Chondrocyte (in vitro differentiated cells): ENCODE measurements at places on chromosomes 1 and 21. TPM values are rescaled to one million over a fixed set of nuclear protein-coding genes. Genes with fewer than 3 reads are reported as not detected.

CA6 gene
- total RNA-seq: not detected in 3 replicates

DTL gene
- 3.6 to 24.2 TPM (median 3.8 TPM) in 3 replicates for total RNA-seq

C1orf87 gene
- 0.21 to 0.65 TPM in 2 of 3 replicates, not detected in the other for total RNA-seq

SHISAL2A gene
- total RNA-seq: 0.24 TPM in 1 of 3 replicates, not detected in the others

GJA8 gene
- not detected in 3 replicates for total RNA-seq

SH3BGR gene
- 2.4 to 3.3 TPM (median 2.8 TPM) in 3 replicates for total RNA-seq

AKR7A3 gene
- total RNA-seq: 0.45 to 1.5 TPM (median 0.51 TPM) in 3 replicates

- H3K4me1 ChIP-seq: peaks cover 42% of the 10 kb centered on the region
- H3K27ac ChIP-seq: no peak overlapping the region
- no peaks in the 10 kb centered on the region for H3K27me3 ChIP-seq
- no peak overlapping the region for H3K4me3 ChIP-seq
- DNase-seq: no peak
Measured at GRCh38 chr1:63742526-63742925, 31.3 kb upstream of the ROR1 start.

GRCh38 chr1:200628223-200628881 lies 7.8 kb upstream of the KIF14 start:
- no peaks in the 10 kb centered on the region for H3K36me3 ChIP-seq
- peaks cover 13% of the 10 kb centered on the region for H3K4me1 ChIP-seq
- H3K27me3 ChIP-seq: no peaks in the 10 kb centered on the region

- H3K4me1 ChIP-seq: peaks cover 47% of the 10 kb centered on the region
- H3K4me3 ChIP-seq: no peak overlapping the region
- DNase-seq: no peak
- no peaks in the 10 kb centered on the region for H3K36me3 ChIP-seq
- no peaks in the 10 kb centered on the region for H3K27me3 ChIP-seq
- no peak overlapping the region for H3K27ac ChIP-seq
Measured at GRCh38 chr21:43643193-43643592, 16.1 kb downstream of the HSF2BP start.

- peaks cover 51% of the 10 kb centered on the region for H3K4me1 ChIP-seq
- H3K27me3 ChIP-seq: no peaks in the 10 kb centered on the region
Measured at GRCh38 chr1:97004054-97004453, 282.5 kb downstream of the PTBP2 start.

- no peaks in the 10 kb centered on the region for H3K27me3 ChIP-seq
- H3K36me3 ChIP-seq: no peaks in the 10 kb centered on the region
- H3K4me3 ChIP-seq: no peak overlapping the region
- H3K4me1 ChIP-seq: peaks cover 27% of the 10 kb centered on the region
Measured at GRCh38 chr1:178358456-178358855, 138.3 kb downstream of the CLEC20A start.

DNA sequence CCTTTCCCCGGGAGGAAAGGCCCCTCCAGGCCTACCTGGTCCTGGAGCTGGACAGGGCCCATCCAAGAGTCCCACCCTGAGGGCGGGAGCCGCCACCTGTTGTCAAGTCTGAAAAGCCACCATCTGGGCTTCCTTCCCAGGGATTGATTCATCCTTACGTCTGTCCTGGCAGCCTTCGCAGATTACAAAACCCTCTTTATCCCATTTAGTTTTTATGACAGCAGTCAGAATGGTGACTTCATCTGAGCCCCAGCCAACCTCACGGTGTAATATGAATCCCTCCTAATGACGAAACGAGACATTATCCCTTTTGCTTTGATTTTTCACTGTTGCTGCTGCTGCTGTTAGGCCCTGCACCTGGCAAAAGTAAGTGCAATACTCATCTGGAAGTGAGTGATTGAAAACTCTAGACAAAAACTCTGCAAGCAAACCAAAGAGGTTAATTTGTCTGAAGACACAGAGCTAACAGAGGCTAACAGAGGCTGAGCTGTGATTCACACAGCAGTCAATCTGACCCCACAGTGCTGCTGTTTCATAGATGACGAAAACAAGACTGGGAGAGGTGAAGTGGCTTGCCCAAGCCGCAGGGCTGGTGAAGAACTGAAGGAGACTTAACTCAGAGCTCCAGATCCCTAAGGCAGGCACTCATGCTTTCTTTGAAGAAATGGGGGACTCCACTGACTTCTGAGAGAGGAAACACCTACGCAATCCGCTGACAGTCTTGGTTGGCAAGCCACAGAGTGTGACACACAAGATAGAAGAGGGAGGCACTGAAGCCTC lies 30.0 kb upstream of the S100A7 start:
- DNase-seq: no peak
- H3K4me1 ChIP-seq: peaks cover 6% of the 10 kb centered on the region
- H3K36me3 ChIP-seq: no peaks in the 10 kb centered on the region

GRCh38 chr1:83691953-83692500 lies 306.9 kb downstream of the TTLL7 start:
- H3K27me3 ChIP-seq: no peaks in the 10 kb centered on the region
- no peak overlapping the region for H3K27ac ChIP-seq

- peaks cover 16% of the 10 kb centered on the region for H3K4me1 ChIP-seq
- H3K27me3 ChIP-seq: peaks cover 2% of the 10 kb centered on the region
- H3K4me3 ChIP-seq: no peak overlapping the region
- H3K36me3 ChIP-seq: peaks cover 2% of the 10 kb centered on the region
- DNase-seq: no peak
Measured at GRCh38 chr1:41957568-41957967, 38.8 kb upstream of the HIVEP3 start.
